Activated CD4-positive, alpha-beta memory T cell treated with anti-CD3 and anti-CD28 coated beads, Interleukin-2, amount 10 ng/mL, durations not matched to agents 7 days and 5 days (primary cell): ENCODE measurements at places on chromosomes 16 and 17.

DNA sequence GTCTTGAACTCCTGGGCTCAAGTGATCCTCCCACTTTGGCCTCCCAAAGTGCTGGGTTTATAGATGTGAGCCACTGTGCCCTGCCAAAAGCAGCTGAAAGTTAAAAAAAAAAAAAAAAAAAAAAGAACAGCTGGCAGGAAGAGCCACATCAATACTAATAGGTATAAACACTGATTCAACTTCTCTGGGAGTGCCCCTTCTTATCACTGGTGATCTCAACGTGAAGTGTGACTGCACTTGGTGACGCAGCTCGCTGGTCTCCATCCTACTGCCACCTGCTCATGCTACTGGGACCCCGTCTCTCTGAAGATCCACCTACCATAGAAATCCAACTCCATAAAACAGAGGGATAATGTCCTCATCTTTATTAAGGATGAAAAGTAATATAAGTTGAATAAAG is 40.8 kb downstream of the RNF157 start:
- DNase-seq: peak; percentile 63
- peaks cover 76% of the 10 kb centered on the region for H3K36me3 ChIP-seq
- H3K4me3 ChIP-seq: no peak overlapping the region
- H3K4me1 ChIP-seq: peaks cover 74% of the 10 kb centered on the region
- peak overlapping the region; percentile 84 for H3K27ac ChIP-seq
- no peaks in the 10 kb centered on the region for H3K27me3 ChIP-seq

DNA sequence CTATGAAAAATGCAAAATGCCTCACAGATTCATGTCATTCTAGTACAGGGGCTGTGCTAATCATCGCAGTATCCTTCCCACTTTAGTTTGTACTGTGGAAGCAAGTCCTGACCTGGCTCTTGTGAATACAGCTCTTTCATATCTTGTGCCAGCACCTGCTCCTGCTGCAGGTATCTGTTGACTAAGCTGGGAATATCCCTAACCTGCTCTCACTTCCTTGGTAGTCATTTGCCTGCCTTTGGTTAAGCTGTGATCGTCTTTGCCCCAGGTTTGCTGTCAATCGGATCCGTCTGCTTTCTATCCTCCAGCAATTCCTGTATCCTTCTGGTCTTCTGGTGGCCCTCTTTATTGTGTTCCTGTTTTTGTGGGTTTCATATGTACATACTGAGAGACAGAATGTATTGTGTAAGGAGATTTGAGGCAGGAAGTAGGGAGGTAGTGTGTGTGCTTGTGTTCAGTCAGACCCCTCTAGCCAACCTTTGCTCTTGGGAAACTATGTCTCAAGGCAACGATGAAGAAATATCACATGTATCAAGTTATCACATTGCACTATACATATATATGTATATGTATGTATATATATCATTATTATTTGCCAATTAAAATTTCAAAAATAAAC is 7.7 kb upstream of the GINS3 start:
- H3K27ac ChIP-seq: no peak overlapping the region
- no peak overlapping the region for H3K4me3 ChIP-seq
- H3K27me3 ChIP-seq: peaks cover 32% of the 10 kb centered on the region
- no peaks in the 10 kb centered on the region for H3K4me1 ChIP-seq
- H3K36me3 ChIP-seq: no peaks in the 10 kb centered on the region
- no peak for DNase-seq

- no peak for DNase-seq
- peaks cover 5% of the 10 kb centered on the region for H3K4me1 ChIP-seq
- H3K4me3 ChIP-seq: no peak overlapping the region
- no peaks in the 10 kb centered on the region for H3K36me3 ChIP-seq
- H3K27ac ChIP-seq: no peak overlapping the region
Observed at GRCh38 chr16:4071686-4072561, 44.3 kb downstream of the ADCY9 start.

DNA sequence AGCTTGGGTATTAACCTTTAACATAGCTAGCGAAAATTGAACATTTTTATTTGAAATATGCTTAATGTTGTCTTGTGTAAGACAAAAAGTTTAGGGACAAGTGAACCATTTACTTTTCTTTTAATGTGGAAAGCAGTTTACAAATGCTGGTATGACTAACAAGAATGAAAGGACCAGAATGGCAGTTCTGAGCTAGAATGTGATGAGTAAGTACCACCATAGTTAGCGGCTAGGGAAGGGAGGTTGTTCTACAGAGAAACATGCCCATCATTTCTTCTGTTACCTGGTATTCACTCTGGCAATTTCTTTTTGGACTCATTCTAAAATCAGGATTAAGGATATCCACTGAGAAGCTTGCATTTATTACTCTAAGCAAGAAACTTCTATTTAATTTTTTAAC is 121.1 kb downstream of the WWOX start:
- no peaks in the 10 kb centered on the region for H3K4me1 ChIP-seq
- H3K27me3 ChIP-seq: no peaks in the 10 kb centered on the region

DNA sequence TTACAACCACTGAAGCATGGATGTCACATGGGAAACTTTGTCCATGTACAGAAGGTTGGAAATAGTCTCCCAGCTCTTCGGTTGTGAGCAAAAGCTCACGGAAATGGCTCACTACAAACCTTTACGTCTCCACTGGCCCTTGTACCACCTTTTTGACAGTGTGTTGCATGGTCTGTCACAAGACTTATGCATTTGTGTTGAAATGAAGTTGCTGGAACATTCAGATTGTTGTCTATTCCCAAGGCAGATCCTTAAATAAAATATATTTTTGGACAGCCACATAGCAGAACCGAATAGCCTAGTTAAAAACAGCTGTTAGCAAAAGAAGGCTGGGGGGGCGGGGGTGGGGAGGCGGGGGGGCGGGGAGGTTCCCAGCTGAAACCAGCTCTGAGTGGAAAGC is 39.2 kb downstream of the KNOP1 start:
- no peaks in the 10 kb centered on the region for H3K4me1 ChIP-seq
- no peak overlapping the region for H3K4me3 ChIP-seq
- no peak for DNase-seq
- H3K36me3 ChIP-seq: peaks cover 31% of the 10 kb centered on the region
- H3K27ac ChIP-seq: no peak overlapping the region

DNA sequence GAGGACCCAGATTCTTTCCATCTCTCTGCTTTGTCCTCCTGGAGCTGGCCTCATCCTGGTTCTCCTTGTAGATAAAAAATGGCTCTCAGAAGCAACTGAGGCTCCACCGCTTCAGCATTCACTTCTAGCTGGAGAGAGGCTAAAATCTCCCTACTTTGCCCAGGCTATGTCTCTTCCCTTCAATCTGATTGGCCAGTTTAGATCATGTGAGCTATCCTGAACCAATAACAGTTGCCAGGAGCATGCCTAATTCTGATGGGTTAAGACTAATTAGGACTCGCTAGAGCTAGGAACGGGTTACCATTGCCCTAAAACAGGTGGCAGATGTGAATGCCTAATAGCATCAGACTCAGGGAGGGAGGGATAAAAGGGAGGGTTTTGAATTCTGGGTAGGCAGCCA is 89.6 kb downstream of the GPR139 start:
- H3K36me3 ChIP-seq: no peaks in the 10 kb centered on the region
- H3K27ac ChIP-seq: no peak overlapping the region
- no peak for DNase-seq
- H3K4me1 ChIP-seq: no peaks in the 10 kb centered on the region
- no peaks in the 10 kb centered on the region for H3K27me3 ChIP-seq

- DNase-seq: no peak
- H3K27ac ChIP-seq: peak overlapping the region; percentile 40
- H3K4me3 ChIP-seq: no peak overlapping the region
- H3K36me3 ChIP-seq: peaks cover 53% of the 10 kb centered on the region
- H3K27me3 ChIP-seq: no peaks in the 10 kb centered on the region
Observed at GRCh38 chr17:67157732-67158639, 87.0 kb downstream of the HELZ start.

GRCh38 chr17:42493319-42493718 is 34.6 kb downstream of the ATP6V0A1 start:
- no peak for DNase-seq
- H3K4me3 ChIP-seq: no peak overlapping the region
- peaks cover 12% of the 10 kb centered on the region for H3K4me1 ChIP-seq
- H3K36me3 ChIP-seq: peaks cover 6% of the 10 kb centered on the region
- peaks cover 14% of the 10 kb centered on the region for H3K27me3 ChIP-seq

GRCh38 chr17:35578929-35579432 is 610 bp upstream of the PEX12 start:
- peak overlapping the region; percentile 94 for H3K4me3 ChIP-seq
- peak overlapping the region; percentile 94 for H3K27ac ChIP-seq
- no peak for DNase-seq

- H3K4me3 ChIP-seq: no peak overlapping the region
- H3K27ac ChIP-seq: no peak overlapping the region
- no peaks in the 10 kb centered on the region for H3K36me3 ChIP-seq
- no peak for DNase-seq
- no peaks in the 10 kb centered on the region for H3K27me3 ChIP-seq
Observed at GRCh38 chr16:72493716-72494415, 321.9 kb upstream of the PMFBP1 start.

DNA sequence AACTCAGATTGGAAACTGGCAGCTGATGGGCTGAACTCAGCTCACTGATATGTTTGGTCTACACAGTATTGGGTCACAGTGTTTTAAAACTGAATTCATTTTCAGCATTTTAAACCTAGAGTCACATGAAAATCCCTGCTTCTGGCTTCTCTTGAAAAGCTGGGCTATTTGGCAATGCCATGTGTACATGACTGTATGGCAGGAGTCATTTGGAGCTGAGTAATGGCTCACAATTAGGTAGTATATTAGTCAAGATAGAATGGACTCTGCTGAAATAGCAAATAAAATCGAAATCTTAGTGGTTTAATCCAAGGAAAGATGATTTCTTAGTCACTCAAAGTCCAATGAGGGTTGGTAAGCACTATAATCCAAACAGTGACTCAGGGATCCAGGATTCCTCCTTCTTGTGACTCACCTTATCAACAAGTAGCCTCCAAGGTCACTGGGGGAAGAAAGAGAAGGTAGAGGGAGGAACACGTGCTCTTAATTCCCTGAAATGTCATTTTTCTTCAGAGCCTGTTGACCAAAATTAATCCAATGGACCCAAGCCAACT is 13.9 kb upstream of the PMP22 start:
- H3K4me3 ChIP-seq: no peak overlapping the region
- H3K36me3 ChIP-seq: no peaks in the 10 kb centered on the region
- no peak for DNase-seq
- no peaks in the 10 kb centered on the region for H3K4me1 ChIP-seq
- peaks cover 24% of the 10 kb centered on the region for H3K27me3 ChIP-seq
- no peak overlapping the region for H3K27ac ChIP-seq

GRCh38 chr16:21654466-21654865 is 2.1 kb upstream of the IGSF6 start:
- DNase-seq: no peak
- peaks cover 16% of the 10 kb centered on the region for H3K36me3 ChIP-seq
- no peak overlapping the region for H3K27ac ChIP-seq
- H3K27me3 ChIP-seq: no peaks in the 10 kb centered on the region

DNA sequence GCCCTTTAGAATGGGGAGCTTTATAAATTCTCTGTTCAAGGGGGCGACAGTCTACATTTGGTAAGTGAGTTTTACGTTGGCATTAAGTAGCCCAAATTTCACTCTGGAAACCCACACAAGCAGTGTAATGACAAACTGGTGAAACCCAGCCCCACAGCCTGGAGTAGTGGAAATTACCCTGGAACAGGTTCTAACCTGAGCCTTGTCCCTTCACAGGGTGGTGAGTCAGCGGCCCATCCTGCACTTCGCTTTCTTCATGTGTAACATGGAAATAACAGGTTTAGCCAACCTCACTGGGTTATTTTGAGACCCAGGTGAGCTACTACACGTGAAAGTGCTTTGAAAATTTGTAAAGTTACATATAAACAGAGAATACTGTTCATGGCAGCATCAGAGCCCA is 3.5 kb upstream of the TLCD3A start:
- no peak overlapping the region for H3K27ac ChIP-seq
- H3K36me3 ChIP-seq: peaks cover 10% of the 10 kb centered on the region
- no peak overlapping the region for H3K4me3 ChIP-seq
- peaks cover 10% of the 10 kb centered on the region for H3K4me1 ChIP-seq
- DNase-seq: no peak

DNA sequence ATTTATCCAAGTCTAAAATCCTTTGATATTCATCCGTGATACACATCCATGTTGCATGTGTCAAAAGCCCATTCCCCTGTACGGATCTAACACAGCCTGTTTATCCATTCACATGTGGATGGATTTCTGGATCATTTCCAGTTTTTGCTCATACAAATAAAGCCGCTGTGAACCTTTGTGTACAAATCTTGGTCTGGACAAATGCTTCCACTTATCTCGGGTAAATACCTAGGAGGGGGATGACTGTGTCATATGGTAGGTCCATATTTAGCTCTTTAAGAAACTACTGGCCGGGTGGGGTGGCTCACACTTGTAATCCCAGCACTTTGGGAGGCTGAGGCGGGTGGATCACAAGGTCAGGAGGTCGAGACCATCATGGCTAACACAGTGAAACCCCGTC is 6.3 kb upstream of the TBCD start:
- no peak overlapping the region for H3K27ac ChIP-seq
- no peaks in the 10 kb centered on the region for H3K4me1 ChIP-seq
- H3K36me3 ChIP-seq: peaks cover 13% of the 10 kb centered on the region
- DNase-seq: no peak

- H3K4me1 ChIP-seq: peaks cover 6% of the 10 kb centered on the region
- H3K4me3 ChIP-seq: no peak overlapping the region
- no peak for DNase-seq
Observed at GRCh38 chr17:37100231-37100630, 151.5 kb downstream of the AATF start.

DNA sequence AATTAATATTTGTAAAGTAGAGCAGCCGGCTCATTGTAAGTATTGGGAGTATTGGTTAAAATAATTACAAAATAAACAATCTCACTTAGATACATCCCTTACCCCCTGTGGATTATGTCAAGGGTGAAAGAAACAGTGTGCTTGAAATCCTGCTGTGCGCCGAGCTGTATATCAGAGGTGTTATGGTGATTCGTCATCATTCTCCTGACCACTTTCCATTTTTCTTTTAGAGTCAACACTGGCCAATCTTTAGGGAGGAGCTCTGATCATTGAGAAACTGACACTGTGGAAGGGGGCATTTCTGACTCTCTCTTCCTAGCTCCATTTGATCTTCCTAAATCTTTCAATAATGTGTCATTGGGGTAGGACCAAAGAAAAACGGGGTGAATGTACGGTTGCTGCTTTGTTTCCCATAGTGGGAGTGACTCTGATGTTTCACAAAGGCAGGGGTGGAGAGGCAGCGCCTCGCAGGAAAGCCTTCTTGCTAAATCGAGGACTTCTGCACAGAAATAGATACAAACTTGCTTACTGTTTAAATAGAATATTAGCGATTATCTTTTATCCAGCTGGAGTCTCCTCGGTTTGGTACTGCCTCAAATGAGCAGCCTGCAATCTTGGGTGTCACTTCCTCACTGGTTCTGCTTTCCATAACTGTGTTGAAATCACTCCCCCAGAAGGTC is 123.4 kb downstream of the PRKCB start:
- H3K4me3 ChIP-seq: no peak overlapping the region
- no peaks in the 10 kb centered on the region for H3K27me3 ChIP-seq
- H3K27ac ChIP-seq: no peak overlapping the region
- H3K4me1 ChIP-seq: peaks cover 42% of the 10 kb centered on the region

GRCh38 chr17:50798424-50799288 is 31.3 kb upstream of the ANKRD40CL start:
- H3K4me1 ChIP-seq: no peaks in the 10 kb centered on the region
- no peak overlapping the region for H3K4me3 ChIP-seq
- no peak overlapping the region for H3K27ac ChIP-seq
- H3K27me3 ChIP-seq: peaks cover 5% of the 10 kb centered on the region
